ENCODE measurements at places on chromosomes 1 and 21. TPM values are rescaled to one million over a fixed set of nuclear protein-coding genes. Genes with fewer than 3 reads are reported as not detected.
A peak's percentile ranks its signal among the peaks of the same experiment; 100 is the strongest.

GRCh38 chr1:68145418-68146126 lies 86.8 kb downstream of the WLS start:
- DNase-seq, result no peak

DNA sequence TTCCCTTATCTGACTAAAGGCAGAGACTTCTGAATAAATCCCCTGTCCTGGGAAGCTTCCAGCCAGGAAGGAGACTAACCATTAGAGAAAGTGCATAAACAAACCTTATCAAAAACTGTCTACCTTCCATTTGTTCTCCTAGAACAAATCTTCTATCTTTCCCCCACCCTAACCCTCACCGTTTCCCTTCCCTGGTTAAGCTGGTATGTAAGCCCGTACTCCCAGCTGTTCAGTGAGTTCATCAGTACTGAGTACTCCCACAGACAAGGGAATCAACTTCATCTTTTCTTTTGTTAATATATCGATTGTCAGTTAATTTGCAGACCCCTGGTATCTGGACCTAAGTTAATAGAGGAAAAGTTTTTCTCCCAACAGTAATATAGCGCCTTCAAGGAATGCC lies 20.1 kb upstream of the COG2 start:
- no peak for DNase-seq

DNA sequence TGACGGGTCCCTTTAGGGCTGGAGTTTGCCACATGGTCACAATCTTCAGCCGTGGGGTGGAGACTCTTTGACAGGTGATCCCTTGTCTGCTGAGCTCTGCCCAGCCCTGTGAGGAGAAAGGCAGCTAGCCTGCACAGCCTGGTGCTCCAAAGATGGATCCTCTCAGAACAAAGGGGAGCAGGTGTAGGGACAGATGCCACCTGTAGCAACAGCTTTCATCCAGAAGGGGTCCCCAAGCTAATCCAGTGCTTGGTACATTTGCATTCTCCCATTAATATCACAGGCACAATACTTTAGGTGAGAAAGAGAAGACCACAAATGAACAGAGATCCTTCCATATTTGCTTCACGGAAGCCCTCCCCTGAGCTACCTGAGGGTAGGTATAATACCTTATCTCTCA lies 93.2 kb downstream of the CCDC185 start:
- peak; percentile 38 for DNase-seq

GRCh38 chr21:37490084-37490483 lies 123.5 kb downstream of the DYRK1A start:
- DNase-seq, result no peak

- no peak for DNase-seq
These were observed 79.4 kb downstream of the PCSK9 start for GRCh38 chr1:55118651-55119329.

GRCh38 chr1:180849031-180849775 lies 63.5 kb upstream of the KIAA1614 start:
- DNase-seq, result no peak

- no peak for DNase-seq
These were observed 17.6 kb downstream of the COL8A2 start for GRCh38 chr1:36107394-36107793.

GRCh38 chr1:197825541-197825940 lies 50.3 kb upstream of the DENND1B start:
- DNase-seq, result no peak

DNA sequence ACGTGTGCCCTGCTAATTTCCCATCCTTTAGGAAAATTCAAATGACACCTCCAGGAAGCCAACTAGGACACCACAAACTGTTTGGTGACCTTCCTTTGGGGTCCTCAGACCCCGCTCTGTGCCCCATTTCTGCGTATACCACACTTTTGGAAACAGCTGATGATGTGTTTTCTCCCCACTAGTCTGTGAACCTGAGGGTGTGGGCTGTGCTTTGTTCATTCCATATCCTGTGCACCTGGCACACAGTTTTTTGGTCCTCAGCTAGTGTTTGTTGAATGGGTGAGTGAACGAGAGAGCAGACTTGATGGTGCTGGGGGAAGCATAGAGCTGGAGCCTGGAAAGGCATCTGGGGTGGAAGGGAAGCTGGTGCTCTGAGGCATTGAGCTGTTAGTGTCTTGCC lies 48.6 kb downstream of the RPS6KA1 start:
- no peak for DNase-seq

DNA sequence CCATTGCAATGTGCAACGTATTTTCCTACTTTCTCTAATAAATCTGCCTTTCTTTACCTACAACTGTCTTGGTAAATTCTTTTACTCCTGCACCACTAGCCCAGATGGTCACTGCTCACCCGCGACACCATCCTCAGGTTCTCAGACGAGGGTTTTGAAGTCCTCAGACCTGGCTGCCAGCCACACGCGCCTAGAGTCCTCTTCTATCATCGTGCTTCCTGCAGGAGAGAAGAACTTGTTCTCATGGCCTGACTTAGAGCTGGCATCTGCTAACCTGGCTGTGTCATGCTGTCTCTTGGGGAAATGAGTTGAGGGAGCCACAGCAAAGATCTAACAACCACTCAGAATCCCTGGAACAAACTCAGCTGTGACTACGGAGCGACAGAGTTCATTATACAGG lies 30.3 kb upstream of the PGBD5 start:
- no peak for DNase-seq

DNA sequence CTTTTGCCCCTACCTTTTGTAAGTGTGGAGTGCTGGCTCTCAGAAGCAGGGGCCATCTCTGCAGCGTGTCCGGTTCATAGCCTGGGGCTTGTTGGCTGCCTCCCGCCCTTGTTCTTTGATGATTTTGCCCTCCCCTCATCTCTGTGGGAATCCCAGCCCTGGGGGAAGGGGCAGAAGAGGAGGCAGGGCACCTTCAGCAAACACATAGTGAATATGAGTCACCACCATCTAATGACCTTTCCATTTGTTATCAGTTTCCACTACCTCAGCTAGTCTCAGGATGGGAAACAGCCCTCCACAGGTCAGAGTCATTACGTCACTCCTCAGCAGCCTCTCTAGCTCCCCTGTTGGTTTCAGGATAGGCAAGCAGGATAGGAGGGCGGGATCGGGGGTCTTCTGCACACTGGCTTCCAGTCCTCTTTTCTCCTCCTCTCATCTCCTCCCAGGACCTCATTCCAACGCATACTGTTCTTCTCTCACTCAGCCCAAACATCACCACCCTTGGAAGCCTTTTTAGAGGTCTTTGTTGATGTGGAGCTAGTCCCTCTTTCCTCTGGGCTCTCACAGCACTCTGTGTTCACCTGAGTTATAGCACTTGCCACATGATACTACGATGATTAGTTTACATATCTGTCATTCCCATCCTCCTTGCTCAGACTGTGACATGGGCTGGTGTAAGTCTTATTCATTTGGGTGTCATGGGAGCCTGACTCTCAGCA lies 15.8 kb downstream of the GADD45A start:
- DNase-seq, result peak; percentile 50

- peak; percentile 73 for DNase-seq
These were observed 22.8 kb upstream of the STRIP1 start for GRCh38 chr1:110011527-110012041.

- peak; percentile 42 for DNase-seq
These were observed 519 bp downstream of the FNBP1L start for GRCh38 chr1:93448292-93448982.

- DNase-seq, result no peak
These were observed 100.1 kb upstream of the S1PR1 start for GRCh38 chr1:101136739-101137138.

- DNase-seq, result no peak
These were observed 16.0 kb downstream of the KRTAP19-8 start for GRCh38 chr21:31022306-31022705.

GRCh38 chr21:31667639-31668038 lies 8.1 kb downstream of the SOD1 start:
- DNase-seq, result no peak

GRCh38 chr1:234958706-234959657 lies 169.7 kb downstream of the TOMM20 start:
- DNase-seq, result no peak

GRCh38 chr1:64246294-64246917 lies 43.0 kb downstream of the UBE2U start:
- DNase-seq, result peak; percentile 60

DNA sequence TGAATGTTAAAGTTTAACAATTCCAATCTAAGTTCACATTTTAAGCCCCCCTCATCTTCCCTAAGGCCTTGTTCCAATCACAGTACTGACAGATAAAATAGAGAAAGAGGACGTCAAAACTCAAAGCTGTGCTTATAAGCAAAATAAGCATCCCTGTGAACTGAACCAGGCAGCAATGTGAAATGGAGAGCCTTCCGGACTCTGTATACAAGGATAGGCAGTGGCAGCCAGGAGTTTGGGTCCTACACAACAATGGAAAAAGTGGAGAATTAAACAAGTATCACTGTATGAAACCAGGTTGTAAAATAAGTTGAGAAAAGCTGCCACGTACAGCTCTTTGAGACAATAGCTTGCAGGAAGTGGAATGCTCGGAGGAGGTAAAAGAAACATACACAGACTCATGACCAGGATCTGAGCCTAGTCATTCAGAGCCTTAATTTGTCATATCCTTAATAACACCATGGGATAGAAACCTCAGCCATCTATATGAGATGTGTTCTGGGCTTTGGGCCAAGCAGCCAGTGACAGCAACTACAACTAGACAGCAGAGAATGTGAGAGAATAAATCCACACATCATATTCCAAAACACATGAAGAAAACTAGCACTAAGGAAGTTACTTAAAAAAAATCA lies 55.2 kb upstream of the PALMD start:
- peak; percentile 60 for DNase-seq

DNA sequence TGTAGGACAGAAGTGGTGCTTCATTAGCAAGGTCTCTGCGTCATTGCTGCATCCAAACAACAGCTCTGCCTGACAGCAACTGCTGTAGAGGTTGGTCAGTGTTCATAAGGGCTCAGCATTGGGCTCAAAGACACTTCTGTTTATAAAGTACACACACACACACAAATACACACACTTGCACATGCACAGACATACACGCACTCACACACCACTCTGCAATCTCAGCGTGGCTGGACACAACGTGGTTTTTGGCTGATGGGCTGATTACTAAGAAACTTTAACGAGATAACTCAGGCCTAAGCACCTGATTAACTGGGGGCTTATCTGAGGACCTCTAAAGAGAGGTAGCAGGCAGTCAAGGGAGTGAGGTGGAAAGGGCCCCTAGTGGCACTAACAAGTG lies 20.4 kb downstream of the CAMK1G start:
- DNase-seq, result no peak

- no peak for DNase-seq
These were observed 6.1 kb downstream of the SMG5 start for GRCh38 chr1:156276532-156276931.

DNA sequence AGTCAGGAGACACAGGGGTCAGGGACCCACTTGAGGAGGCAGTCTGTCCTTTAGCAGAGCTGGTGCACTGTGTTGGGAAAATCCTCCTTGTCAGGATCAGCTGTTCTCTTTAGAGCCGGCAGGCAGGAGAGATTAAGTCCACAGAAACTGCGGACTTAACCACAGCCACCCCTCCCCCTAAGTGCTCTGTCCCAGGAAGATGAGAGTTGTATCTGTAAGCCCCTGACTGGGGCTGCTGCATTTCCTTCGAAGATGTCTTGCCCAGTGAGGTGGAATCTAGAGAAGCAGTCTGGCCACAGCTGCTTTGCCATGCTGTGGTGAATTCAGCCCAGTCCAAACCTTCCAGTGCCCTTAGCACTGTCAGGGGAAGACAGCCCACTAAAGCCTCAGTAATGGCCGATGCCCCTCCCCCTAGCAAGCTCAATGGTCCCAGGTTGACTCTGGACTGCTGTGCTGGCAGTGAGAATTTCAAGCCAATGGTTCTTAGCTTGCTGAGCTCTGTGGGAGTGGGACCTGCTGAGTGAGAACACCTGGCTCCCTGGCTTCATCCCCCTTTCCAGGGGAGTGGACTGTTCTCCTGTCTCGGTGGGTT lies 172.8 kb downstream of the ST6GALNAC3 start:
- no peak for DNase-seq

DNA sequence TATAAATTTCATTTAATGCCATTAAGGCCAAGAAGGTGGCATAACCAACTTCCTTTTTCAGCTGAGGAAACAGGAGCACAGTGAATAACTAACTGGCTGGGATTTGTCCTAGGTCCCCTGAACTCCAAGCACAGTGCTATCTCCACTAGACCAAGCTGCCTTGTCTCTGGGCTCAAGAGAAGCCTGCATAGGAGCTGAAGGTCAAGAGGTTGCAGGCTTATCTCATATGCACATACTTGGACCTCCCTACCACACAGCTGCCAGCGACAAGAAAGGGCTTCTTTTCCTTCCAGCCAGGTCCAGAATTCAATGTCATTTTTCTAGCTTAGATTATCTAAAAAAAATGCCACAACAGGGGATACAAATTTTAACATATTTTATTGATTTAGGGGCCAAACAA lies 27.1 kb downstream of the AK2 start:
- DNase-seq, result no peak

GRCh38 chr21:45804809-45805313 lies 161.3 kb downstream of the PCBP3 start:
- DNase-seq, result no peak

GRCh38 chr1:119631086-119631432 lies 17.0 kb downstream of the ZNF697 start:
- no peak for DNase-seq

DNA sequence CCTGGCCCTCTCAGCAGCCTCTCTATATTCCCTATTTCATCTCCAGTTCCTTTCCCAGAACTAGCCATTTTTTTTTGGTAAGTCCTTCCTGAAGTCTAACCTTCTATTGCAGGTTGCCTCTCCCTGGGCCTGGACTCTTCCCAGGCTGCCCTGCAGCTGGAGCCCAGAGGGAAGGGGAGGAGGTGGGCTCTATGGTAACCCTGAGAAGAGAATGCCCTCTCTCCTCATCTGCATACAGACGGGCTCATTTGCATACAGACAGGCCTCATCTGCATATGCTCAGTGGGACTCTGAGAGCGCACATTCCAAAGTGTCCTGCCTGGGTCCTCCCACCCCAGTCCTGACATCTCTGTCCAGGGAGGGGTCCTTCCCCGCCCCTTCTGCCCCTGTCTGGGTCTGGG lies 32.7 kb downstream of the RHBG start:
- DNase-seq, result no peak

GRCh38 chr1:212975111-212975918 lies 25.0 kb downstream of the VASH2 start:
- DNase-seq, result no peak

The OR2L13 gene
- total RNA-seq, result not detected

The PTPRC gene
- total RNA-seq, result not detected

The KIAA1614 gene
- total RNA-seq, result 0.66 TPM

The PROX1 gene
- 0.61 TPM for total RNA-seq

The ADORA3 gene
- not detected for total RNA-seq

The UQCRH gene
- total RNA-seq, result 299 TPM

The PTAFR gene
- total RNA-seq, result 1.8 TPM

The UBL4B gene
- total RNA-seq, result not detected

The KRTAP21-2 gene
- not detected for total RNA-seq

The C1orf141 gene
- not detected for total RNA-seq

The GNG4 gene
- total RNA-seq, result 3.0 TPM

The ZBTB7B gene
- 169 TPM for total RNA-seq

The FCRL4 gene
- total RNA-seq, result not detected

The CLCA2 gene
- total RNA-seq, result 87.8 TPM

The IFI44 gene
- total RNA-seq, result 7.7 TPM

The PGLYRP3 gene
- not detected for total RNA-seq

The G0S2 gene
- not detected for total RNA-seq
